ENCODE measurements at places on chromosomes 16 and 17.

DNA sequence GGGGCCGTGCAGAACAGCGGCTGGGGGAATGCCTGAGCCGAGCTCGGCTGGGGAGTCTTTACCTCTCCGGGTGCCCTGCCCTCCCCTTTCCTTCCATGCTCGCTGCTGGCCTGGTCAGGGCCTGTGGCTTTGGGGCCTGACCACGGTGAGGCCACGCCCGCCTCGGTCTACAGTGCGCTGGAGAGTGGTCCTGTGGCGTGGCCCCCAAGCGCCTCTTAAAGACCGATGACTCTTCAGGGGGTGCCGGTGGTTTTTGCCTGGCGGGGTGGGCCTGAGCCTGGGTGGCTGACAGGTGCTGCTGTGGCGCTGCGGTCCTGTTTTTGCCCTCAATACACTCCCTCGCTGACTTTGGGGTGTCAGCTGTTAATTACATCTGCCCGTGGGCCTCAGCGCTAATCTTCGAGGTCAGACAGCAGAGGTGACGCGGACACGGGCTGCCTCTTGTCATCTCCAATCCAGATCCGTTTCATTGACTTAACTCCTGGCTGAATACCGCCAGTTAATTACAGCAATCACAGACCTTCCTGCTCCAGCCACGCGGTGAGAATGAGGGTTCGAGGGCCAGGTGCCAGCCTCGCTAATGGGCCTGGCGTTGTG is 29.7 kb downstream of the GSE1 start:
- DNase-seq: no peak

DNA sequence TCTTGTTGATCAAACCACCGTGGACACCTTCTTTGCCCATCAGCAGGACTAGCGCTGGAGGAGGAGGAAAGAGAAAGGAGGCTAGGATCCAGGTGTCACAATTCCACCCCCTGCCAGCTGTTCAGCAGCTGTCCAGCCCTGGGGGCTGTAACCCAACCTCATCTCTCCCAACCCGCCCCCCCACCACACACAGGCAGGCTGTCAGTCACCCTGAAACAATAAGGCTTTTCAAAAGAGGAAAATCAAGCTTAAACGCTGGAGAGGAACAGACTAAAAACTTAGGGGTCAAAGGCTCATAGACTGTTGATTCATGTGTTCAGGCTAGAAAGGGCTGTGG is 2.4 kb downstream of the PFN1 start:
- DNase-seq: no peak

DNA sequence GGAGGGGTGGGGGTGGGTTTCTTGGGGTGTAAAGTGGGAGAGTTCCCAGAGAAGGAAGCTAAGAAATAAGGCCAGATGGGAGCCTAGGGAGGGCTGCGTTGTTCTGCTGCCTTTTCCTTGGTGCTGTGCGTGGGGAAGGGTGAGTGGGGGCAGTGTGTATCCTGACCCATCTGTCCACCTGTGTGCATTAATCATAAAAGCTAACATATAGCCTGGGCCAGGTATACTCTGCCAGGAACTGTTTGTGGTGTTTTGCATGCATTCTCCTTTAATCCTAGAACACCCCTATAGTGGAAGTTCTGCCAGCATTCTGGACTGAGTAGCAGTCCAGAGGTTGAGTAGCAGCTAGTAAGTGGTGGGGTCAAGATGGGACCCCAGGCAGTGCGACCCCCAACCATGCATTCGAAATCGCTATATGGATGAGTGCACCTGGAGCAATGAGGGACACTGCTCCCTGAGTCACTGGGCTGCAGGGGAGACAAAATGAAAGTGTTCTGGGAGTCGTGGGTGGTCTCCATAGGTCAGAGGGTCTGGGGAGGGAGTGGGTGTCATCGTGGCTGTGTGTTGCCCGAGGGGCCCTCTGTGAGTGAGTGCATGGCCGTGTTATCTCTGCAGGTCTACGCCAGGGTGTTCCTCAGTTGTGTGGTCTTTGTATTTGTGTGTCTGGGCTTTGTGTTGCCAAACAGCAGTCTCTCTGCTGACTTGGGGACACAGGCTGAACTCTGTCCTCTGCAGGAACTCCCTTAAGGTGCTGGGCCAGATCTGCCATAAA is 1.3 kb downstream of the ERBB2 start:
- no peak for DNase-seq

DNA sequence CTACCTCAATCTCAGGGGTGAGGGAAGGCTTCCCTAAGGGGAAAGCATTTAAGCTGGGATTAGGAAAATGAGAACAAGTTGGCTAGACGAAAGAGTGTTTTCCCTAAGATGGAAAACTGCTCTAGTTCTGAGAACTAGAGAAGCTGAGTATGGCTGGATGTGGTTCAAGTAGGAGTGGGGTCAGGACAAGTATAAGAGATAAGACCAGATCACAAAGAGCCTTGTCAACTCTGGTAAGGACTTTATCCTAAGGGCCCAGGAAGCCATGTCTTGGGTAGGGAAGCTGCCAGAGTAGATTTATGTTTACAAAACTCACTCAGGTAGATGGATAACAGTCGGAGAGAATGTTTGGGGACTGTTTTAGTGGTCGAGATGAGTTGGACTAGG is 1.7 kb downstream of the ANKS4B start:
- DNase-seq: no peak

GRCh38 chr17:46942441-46943217 is 19.7 kb downstream of the GOSR2 start:
- peak; percentile 83 for DNase-seq

All from fibroblast of the aortic adventitia (primary cell).